Tibial nerve (tissue), 4 donors: ENCODE measurements at places on chromosomes 2 and 18. TPM values are rescaled to one million over a fixed set of nuclear protein-coding genes. Genes with fewer than 3 reads are reported as not detected.
A peak's percentile ranks its signal among the peaks of the same experiment; 100 is the strongest.

DNA sequence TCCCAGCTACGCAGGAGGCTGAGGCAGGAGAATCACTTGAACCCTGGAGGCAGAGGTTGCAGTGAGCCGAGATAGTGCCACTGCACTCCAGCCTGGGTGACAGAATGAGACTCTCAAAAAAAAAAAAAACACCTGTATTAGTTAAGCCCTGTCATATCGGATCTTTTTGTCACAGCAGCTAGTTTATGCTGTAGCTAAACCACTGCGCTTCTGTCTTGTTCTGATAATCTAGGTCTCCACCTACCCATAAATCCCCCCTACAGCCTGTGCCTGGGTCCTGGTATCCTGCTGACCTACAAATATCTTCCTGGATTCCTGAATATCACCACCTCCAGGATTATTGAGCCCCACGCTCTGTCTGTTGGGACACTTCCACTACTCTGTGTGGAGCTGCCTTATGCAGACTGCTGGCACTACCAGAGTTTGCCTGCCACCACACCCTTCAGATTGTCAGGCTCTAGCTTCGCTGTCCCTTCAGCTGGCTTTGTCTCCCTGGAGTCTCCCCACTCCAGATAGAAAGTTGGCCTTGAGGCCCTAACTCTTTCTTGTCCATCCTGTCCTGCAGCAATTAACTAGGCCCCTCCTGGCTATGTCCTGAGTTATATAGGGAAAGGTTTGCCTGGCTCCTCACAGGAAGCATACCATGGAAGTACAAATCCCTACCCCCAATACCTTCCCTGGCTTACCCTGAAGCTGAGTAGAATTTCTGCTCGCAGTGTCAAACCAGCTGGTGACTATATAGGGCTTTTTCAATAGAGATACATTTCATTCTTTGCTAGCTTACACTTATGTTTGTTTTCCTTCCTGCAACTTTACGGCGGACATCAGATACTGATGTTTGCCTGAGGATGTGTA, 136.0 kb upstream of the SERTAD2 start:
- H3K4me3 ChIP-seq: no peak overlapping the region
- H3K36me3 ChIP-seq: no peaks in the 10 kb centered on the region
- DNase-seq: no peak
- H3K27ac ChIP-seq: no peak overlapping the region

GRCh38 chr2:135688978-135689377, 52.7 kb upstream of the UBXN4 start:
- no peak overlapping the region for H3K27ac ChIP-seq
- no peaks in the 10 kb centered on the region for H3K36me3 ChIP-seq
- no peaks in the 10 kb centered on the region for H3K27me3 ChIP-seq
- H3K4me1 ChIP-seq: no peaks in the 10 kb centered on the region
- no peak overlapping the region for H3K4me3 ChIP-seq

DNA sequence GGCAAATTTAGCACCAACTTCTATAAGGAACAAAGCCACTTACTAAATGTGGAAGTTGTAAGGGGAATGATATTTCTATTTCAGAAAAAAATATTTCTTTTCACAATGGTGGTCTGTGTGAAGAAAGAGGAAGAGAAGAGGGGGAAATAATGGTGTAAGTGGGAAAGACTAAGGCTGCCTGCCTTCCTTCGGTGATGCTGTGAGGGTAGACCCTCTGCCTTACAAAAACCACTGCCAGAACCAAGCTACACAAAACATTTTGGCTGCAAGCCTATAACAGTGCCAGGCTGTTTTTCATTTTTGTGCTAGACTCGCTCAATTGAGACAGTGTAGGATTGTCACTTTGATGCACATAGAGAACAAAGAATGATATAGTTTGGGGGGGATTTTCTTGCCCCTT, 286.6 kb downstream of the ZEB2 start:
- no peak for DNase-seq
- H3K36me3 ChIP-seq: no peaks in the 10 kb centered on the region
- no peaks in the 10 kb centered on the region for H3K27me3 ChIP-seq
- H3K4me1 ChIP-seq: peaks cover 6% of the 10 kb centered on the region

- no peaks in the 10 kb centered on the region for H3K27me3 ChIP-seq
- H3K4me3 ChIP-seq: no peak overlapping the region
Measured at GRCh38 chr2:235563056-235563910, 69.4 kb downstream of the AGAP1 start.

DNA sequence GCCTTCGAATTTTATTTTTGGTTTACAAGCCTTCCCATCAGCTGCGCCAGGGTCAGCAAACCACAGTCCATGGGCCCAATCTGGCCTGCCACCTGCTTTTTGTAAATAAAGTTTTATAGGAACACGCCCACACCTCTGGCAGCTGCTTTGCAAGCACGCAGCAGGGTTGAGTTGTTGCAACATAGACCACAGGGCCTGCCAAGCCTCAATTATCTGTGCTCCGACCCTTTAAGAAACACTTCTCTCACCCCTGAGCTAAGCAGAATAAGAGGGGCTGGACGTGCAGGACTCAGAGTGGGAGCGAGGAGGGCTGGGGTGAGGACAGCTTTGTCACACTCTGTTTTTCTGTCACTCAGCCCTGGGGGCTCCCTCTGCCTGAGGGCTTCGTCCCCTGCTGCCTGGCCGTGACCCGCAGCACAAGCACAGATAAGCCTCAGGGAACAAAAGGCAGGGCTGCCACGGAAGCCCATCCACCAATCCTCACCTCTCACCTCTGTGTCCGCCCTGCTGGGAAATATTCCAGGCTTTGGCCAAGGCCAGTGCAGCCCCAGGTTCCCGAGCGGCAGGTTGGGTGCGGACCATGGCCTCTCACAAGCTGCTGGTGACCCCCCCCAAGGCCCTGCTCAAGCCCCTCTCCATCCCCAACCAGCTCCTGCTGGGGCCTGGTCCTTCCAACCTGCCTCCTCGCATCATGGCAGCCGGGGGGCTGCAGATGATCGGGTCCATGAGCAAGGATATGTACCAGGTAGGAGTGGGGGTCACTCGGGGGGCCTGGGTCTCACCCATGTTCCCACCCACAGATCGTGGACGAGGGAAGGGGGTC, at the start of gene AGXT:
Gene AGXT, plus strand, starts transcription at position 539 of the 823 bp plus-strand sequence. Its CDS starts 42 bp downstream, at position 581.
- H3K27ac ChIP-seq: no peak within 1 kb of the TSS
- DNase-seq: no peak
- no peaks in the 10 kb centered on the region for H3K27me3 ChIP-seq
- no peaks in the 10 kb centered on the region for H3K36me3 ChIP-seq
- no peaks in the 10 kb centered on the region for H3K4me1 ChIP-seq

- H3K4me1 ChIP-seq: no peaks in the 10 kb centered on the region
- H3K4me3 ChIP-seq: no peak overlapping the region
- no peaks in the 10 kb centered on the region for H3K36me3 ChIP-seq
- H3K27me3 ChIP-seq: no peaks in the 10 kb centered on the region
- H3K27ac ChIP-seq: no peak overlapping the region
Measured at GRCh38 chr2:156352911-156353310, 20.4 kb upstream of the NR4A2 start.

- H3K27me3 ChIP-seq: no peaks in the 10 kb centered on the region
- H3K4me3 ChIP-seq: no peak overlapping the region
- no peak overlapping the region for H3K27ac ChIP-seq
- no peak for DNase-seq
Measured at GRCh38 chr2:70710038-70710690, 57.8 kb downstream of the ADD2 start.

DNA sequence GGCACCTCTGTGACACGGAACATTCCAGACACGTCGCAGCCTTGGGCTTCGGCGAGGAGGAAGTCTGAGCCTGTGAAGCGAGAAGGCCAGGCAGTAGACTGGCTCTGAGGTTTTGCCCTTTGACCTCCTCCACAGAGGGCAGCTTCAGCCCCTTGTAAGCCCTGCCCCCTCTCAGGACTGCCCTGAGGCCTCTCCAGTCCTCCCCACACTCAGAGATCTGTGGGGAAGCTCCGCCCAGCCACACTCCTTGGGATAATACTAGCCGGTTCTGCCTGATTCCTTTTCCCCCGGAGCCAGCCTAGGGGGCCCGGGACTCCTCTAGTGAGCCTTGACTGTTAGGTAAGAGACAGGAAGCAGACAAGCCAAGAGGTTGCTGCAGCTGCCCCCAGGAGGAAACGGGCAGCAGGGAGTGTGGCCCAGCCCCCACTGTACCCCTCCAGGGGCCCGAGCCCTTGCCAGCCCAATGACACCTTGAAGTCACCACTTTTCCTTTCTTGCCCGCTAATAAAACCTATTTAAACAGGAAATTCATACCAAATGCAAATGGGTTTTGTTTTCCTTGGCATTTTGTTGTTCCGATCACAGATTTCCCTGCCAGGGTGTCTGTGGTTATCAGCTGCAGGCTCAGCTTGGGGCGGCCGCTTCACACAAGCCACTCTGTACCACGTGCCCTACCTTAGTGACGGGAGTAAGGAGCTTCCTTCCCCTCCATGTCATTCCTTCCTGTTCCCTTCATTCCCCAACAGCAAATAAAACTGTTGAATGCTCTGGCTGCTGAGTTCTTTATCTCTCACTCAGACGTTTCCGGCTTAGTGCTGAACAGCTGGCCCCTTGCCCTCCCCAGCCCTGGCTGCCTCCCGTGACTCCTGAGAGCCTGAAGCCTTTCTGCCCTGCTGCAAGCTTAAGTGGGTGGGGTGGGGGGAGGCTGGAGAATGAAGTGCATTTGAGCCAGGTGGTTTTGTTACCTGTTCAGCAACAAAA, 124.7 kb downstream of the CABLES1 start:
- peaks cover 34% of the 10 kb centered on the region for H3K36me3 ChIP-seq
- peak overlapping the region; percentile 11 for H3K4me3 ChIP-seq
- no peaks in the 10 kb centered on the region for H3K27me3 ChIP-seq

DNA sequence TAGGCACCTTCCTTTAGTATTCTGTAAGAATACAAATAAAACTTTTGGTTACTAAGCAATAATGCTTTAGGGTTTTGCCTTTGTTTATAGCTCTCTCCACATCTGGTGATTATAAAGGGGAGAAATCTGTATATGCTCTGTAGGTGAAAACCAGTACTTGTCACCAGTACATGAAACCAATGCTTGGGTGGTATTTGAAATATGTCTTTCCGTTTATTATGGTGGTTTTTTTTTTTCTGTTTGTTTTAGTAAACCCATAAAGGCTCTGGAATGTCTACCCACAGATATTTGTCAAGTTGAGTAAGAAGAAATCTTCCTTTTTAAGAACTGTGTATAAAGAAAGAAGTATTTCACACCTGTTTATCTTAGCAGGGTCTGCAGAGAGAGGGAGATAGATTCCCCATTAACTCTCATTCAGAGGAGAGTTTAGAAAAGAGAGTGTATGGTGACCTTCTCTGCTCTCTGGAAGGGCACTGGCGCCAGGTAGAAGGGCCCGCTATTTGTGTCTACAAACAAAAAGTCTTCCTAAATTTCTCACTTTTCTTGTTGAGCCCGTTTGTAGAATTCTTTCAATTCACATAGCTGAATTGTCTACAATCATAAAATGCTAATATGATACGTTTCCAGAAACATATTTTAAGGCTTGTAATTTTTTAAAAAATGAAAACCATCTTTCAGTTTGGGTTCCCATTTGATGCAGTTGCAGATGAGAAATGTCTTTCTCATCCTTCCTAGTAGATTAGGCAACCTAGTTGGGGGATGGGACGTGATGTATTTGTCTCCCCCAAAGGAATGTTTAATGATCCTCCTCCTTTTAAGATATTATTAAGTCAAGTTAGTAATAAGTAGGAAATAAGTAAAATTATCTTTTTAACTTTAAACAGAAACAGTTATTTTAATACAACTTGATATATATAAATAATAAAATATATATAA, 33.9 kb downstream of the MAP3K20 start:
- DNase-seq: no peak
- peaks cover 3% of the 10 kb centered on the region for H3K4me1 ChIP-seq
- no peaks in the 10 kb centered on the region for H3K27me3 ChIP-seq
- H3K27ac ChIP-seq: no peak overlapping the region

- no peaks in the 10 kb centered on the region for H3K27me3 ChIP-seq
- no peaks in the 10 kb centered on the region for H3K36me3 ChIP-seq
- DNase-seq: no peak
Measured at GRCh38 chr18:9000733-9001132, 101.8 kb upstream of the NDUFV2 start.

- H3K4me1 ChIP-seq: no peaks in the 10 kb centered on the region
- H3K4me3 ChIP-seq: no peak overlapping the region
- H3K27ac ChIP-seq: peak overlapping the region; percentile 72
- no peaks in the 10 kb centered on the region for H3K27me3 ChIP-seq
- no peak for DNase-seq
Measured at GRCh38 chr18:77108821-77109647, 23.5 kb downstream of the MBP start.

DNA sequence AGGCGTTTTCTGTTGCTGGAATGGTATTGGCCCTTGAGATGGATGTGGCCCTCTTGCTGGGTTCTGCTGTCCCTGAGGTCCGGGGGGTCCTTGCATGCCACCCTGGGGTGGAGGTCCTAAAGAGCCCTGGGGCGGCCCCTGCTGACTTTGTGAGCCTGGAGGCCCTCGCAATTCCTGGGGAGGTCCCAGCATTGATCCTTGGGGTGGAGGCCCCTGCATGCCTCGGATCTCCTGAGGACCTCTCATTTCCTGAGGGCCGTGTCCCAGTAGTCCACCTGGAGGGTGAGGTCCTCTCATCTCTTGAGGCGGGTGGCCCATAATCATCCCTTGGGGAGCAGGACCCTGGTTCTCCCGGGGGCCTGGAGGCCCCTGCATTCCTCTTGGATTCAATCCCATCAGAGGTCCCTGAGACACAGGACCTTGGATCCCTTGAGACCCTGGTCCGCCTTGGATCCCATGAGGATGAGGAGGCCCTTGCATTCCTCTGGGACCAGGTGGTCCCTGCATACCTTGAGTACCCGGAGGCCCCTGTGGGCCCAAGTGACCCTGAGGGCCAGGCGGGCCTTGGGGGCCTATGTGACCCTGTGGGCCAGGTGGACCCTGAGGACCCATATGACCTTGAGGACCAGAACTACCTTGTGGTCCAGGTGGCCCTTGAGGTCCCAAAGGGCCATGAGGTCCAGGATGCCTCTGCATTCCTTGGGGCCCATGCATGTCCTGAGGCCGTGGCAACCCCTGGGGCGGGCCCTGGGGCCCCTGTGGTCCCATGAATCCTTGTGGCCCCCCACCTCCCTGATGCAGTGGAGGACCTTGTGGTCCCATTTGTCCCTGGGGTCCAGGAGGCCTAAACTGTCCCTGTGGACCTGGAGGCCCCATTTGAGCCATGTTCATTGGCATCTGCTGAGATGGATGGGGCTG, 18.3 kb downstream of the SFT2D3 start:
- H3K27ac ChIP-seq: no peak overlapping the region
- no peak for DNase-seq
- H3K4me3 ChIP-seq: no peak overlapping the region
- H3K27me3 ChIP-seq: no peaks in the 10 kb centered on the region
- peaks cover 14% of the 10 kb centered on the region for H3K36me3 ChIP-seq

- no peaks in the 10 kb centered on the region for H3K36me3 ChIP-seq
- no peaks in the 10 kb centered on the region for H3K27me3 ChIP-seq
- no peak overlapping the region for H3K4me3 ChIP-seq
- no peak overlapping the region for H3K27ac ChIP-seq
Measured at GRCh38 chr2:120647487-120647886, 88.2 kb upstream of the GLI2 start.

DNA sequence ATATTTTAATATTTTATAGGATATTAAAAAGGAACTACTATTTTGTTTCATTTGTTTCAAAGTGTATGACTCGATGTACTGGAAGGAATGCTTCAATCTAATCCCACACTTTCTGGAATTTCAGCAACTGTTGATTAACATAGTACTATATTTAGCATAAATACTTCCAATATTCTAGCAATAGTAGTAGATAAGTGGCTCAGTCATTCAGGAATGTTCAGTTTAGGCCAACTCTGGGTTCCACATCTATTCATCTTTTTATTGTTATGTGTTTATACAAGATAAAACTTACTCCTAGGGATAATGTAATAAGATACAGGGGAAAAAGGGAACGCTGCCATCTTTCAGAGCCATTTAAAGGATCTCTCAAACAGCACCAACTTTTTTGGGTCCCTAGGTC, 22.3 kb upstream of the ORC2 start:
- H3K27ac ChIP-seq: no peak overlapping the region
- no peak overlapping the region for H3K4me3 ChIP-seq
- no peaks in the 10 kb centered on the region for H3K27me3 ChIP-seq
- no peak for DNase-seq
- H3K4me1 ChIP-seq: no peaks in the 10 kb centered on the region

Gene MC5R
- total RNA-seq: not detected
